ENCODE measurements at places on chromosomes 5 and 9.

GRCh38 chr5:168209244-168209995 lies 82.0 kb upstream of the WWC1 start:
- DNase-seq, result no peak

- no peak for DNase-seq
Measured at GRCh38 chr5:168273056-168273980, 18.1 kb upstream of the WWC1 start.

DNA sequence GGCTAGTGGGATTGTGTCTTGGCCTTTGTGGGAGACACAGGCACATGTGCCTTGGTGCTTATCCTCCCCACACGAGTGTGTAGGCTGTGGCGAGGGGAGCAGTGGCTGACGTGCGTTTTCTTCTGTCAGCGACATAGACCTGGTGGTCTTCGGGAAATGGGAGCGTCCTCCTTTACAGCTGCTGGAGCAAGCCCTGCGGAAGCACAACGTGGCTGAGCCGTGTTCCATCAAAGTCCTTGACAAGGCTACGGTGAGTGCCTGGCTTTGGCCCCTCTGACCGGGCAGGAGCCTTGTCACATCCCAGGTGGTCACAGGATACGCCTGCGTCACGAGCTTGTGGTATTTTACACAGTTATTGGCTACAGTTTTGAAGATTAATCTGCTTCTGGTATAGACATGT lies 26.4 kb downstream of the TENT4A start:
- peak; percentile 57 for DNase-seq

GRCh38 chr5:146731909-146732659 lies 146.5 kb downstream of the PPP2R2B start:
- no peak for DNase-seq

- DNase-seq, result no peak
Measured at GRCh38 chr5:17379100-17379951, 118.7 kb upstream of the TAF11L2 start.

DNA sequence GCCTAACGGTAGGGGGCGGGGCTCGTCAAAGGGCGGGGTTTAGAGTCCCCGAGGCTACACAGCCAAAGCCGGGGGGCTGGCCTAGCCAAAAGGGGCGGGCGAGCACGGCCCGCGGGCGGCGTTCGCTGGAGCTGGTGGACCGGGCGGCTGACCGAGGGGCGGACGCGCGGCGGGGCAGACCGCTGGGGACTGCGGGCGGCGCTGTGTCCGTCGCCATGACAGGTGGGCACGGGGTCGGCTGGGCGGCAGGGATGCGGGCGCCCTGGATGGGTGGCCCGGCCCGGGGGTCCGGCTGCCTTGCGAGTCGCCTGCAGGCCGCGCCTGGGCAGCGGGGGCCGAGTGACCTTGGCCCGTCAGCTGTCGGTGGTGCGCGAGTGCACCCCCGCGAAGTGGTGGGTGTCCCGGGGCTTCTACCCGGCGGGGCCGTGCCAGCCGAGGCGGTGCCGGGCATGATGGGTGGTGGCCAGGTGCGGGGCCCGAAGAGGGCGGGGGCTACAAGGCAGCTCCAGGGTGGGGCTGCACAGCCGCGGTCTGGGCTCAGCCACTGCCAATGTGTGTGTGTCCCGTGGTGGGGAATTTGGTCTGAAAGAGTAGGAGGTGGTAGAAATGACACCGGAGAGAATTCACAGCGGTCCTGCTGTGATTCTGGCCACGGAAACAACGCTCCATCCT lies at the start of gene CARD19:
Gene CARD19, plus strand, starts transcription at position 87 of the 672 bp plus-strand sequence. Its CDS starts 129 bp downstream, at position 216.
- DNase-seq, result peak; percentile 67

DNA sequence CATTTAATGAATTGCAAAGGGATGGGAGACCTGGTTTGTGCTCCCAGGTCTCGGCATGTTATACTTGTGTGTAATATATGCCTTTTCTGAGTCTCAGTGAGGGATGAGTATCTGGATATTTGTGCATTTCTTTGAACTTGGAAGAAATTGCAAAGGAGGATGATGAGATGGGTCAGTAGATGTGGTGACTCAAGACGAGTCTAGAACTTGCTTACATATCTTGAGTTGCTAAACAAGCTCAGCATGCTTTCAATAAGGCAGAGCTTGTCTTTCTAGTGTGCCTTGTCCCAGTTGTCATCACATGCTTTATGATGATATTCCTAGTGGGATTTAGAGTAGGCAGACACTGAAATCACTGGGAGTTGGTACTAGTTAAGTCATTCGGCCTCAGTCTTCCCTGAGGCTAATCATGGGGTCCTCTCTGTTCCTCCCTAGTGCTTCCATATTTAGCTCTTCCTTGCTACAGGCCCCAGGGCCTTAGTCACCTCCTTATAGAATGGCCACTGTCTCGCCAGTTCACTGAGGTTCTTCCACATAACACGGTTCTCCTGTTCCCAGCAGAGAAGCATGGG lies 222.3 kb downstream of the ARRDC3 start:
- DNase-seq, result no peak

DNA sequence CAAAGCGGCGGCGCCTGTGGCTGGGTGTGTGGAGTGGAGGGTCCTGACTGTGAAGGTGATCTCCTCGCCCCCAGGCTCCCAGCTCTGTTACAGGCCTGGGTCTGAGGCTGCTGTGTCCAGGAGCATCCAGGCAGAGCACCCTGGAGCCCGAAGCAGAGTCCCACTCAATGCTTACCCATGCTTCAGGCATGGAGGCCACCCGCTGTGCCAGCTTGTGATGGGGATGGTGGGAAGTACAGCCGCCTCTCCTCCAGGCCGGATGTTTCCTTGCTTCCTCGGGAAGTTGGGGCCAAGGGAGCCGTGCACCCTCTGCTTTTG lies 255.9 kb upstream of the IRX1 start:
- DNase-seq, result peak; percentile 37

DNA sequence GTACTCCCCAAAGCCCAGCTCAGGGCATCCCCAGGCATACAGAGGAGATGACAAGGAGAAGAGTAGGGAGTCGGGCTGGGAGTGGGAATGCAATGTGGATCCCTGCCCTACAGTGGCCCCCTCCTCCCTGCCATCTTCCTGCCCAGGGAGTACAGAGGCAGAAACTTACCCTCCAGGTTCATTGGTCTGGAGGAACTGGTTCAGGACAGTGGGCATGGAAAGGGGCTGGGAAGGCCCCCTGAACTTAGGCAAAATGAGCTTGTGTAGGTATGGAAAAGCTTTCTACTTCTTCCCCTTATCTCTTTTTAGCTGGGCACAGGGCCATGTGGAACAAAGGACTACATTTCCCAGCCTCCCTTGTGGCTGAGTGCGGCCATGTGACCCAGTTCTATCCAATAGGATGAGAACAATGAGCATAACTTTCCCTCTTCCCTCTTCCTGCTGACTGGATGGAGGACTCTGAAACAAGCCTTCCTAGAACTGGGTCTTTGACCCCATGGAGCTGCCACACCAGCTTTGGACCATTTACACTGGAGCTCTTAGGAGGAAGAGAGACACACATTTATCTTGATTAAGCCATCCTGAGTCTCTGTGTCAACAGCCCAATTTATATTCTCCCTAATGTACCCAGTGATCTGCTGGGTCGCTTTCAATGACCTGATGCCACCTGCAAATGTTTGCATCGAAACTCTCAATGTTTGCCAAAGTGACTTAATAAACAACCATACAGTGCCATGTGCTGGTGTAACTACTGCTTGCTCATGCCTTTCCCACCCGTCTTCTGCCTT lies 25.0 kb upstream of the HMCN2 start:
- DNase-seq, result no peak

DNA sequence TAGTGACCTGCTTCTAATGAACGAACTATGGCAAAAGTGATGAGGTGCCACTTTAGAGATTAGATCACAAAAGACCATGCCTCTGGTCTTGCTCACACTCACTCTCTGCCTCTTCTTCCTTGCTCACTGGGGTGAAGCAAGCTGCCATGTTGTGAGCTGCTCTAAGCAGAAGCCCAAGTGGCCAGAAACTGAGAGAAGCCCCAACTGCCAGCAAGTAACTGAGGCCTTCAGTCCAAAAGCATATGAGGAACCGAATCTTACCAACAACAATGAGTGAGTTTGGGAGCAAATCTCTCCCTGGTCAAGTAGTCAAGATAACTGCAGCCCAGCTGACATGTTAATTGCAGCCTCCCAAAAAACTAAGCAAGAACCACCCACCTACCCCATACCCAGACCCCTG lies 126.0 kb upstream of the ACO1 start:
- DNase-seq, result no peak

DNA sequence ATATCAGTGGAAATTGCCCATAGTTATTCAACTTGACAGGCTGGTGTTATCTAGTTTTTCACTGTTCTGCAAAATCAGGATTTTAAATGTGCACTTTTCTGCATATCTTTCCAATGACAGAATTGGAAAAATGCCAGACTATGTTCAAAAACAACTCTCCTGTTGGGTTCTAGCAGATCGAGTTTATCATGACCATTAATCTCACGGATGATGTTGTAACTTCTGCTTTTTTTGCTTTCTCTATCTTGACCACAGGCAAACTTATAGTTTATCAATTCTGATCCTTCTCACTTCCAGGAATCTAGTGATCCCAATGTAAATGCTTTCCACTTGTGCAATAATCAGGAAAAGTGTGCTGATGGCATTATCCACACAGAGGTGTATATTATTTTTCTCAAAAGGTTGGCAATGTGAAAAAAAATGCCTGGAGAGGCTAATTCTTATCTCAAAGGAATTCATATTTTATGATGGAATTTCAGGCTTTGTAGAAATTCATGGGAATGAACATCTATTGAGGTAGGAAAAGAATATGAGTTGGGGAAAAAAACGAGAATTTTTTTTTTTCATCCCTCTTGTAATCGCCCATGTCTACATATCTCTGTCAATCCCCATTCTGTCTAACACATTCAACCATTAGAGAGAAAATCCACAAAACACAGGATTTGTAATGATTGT lies 73.6 kb upstream of the DAB2 start:
- no peak for DNase-seq

- no peak for DNase-seq
Measured at GRCh38 chr5:88235828-88236227, 32.8 kb downstream of the TMEM161B start.

- no peak for DNase-seq
Measured at GRCh38 chr5:55674340-55674739, 37.8 kb downstream of the SLC38A9 start.

DNA sequence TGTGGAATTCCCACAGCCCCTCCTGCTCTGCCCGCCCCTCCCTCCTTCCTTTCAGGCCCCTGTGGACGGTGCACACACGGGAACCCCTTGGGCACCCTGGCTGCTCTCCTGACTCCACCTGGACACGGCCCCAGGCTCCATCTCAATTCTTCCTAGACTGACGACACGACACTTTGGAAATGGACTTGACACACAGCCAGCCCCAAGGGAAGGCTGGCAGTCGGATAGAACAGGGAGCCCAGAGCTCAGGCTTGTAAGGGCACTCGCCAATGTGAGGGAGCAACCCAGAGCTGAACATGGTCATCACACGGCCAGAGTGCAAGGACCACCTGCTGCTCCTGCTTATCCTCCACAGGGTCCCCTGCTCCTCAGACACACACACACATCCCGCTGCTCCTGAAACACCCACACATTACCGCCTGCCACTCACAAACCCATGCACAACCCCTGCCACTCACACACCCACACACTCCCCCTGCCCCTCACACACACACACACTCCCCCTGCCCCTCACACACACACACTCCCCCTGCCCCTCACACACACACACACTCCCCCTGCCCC lies 8.9 kb downstream of the SLC9A3 start:
- no peak for DNase-seq
